MG63 (cell line): ENCODE measurements at places on chromosomes 12 and 14.

- no peak for DNase-seq
Observed at GRCh38 chr12:88181881-88182280, 39.8 kb downstream of the TMTC3 start.

DNA sequence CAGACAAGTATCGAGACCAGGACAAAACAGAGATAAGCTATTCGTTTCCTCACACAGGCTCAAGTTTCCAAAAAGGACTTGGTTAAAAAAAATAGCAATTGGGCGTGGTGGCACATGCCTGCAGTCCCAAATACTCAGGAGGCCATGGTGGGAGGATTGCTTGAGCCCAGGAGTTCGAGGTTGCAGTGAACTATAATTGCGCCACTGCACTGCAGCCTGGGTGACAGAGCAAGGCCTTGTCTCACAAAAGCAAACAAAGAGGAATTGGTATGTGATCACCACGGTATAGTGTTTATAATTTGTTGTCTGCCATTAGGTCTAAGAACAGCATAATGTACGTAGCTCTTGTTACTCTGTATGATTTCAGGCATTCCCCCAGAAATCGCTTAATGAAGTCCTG, 175.3 kb downstream of the DERA start:
- DNase-seq: no peak

GRCh38 chr14:54784657-54785056, 118.0 kb downstream of the GCH1 start:
- DNase-seq: no peak

GRCh38 chr12:128137140-128137539, 129.8 kb upstream of the TMEM132C start:
- no peak for DNase-seq

GRCh38 chr14:23562822-23563472, 4.6 kb downstream of the AP1G2 start:
- peak; percentile 20 for DNase-seq

- no peak for DNase-seq
Observed at GRCh38 chr14:102351023-102351422, 11.7 kb downstream of the CINP start.

DNA sequence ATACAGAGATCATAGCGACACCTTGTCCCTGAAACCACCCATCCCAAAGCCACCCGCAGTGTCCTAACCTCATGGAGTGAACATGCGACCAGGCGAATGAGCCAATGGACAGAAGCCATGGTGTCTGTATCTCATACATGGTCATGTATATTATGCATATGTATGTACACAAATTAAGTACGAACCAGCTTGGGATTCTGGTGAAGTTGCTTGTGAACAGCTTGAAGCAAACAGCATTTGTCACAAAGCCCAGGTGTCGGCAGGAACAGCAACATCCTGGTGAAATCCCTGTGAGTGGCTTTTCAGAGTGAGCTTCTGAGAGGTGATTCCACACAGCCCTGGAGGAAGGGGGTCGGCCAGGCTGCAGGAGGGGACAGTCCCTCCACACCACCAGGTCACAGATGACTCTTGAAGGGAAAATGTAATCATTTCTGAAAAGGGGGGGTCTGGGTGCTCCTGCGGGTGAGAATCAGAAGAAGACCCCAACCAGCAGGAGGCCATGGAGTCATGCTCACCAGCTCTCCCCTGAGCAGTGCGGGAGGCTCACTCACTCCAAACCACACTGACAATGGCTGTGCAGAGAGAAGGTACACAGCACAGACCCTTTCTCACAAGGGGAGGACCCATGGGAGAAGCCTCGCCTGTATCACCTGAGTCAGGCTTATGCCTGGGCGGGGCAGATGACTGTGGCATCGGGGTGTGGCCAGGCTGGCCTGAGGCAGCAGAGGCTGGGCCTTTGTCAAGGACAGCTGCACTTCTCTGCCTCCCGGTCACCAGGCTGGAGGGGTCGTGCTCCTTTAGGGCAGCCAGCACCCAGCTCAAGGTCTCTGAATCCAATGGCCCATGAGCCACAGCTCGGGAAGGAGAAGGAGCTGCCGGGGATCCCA, 14.3 kb downstream of the CHGA start:
- DNase-seq: no peak

DNA sequence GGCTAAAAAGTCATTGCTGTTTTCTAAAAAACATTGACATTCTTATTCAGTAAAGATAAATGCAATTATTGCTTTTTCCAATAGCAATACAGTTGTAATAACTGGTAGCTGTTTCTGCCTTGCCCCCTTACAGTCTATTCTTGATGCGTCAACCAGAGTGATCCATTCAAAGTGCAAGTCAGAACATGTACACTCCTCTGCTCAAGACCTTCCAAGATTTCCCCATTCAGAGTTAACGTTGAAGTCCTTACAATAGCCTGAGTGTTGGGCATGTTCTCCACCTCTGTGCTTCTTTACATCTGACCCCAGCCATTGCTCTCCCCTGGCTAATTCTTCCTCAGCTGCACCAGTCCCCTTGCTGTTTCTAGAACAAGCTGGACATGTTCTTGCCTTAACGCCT, 24.3 kb downstream of the VRK1 start:
- DNase-seq: no peak

GRCh38 chr12:26868447-26869103, 35.6 kb upstream of the ITPR2 start:
- DNase-seq: no peak

DNA sequence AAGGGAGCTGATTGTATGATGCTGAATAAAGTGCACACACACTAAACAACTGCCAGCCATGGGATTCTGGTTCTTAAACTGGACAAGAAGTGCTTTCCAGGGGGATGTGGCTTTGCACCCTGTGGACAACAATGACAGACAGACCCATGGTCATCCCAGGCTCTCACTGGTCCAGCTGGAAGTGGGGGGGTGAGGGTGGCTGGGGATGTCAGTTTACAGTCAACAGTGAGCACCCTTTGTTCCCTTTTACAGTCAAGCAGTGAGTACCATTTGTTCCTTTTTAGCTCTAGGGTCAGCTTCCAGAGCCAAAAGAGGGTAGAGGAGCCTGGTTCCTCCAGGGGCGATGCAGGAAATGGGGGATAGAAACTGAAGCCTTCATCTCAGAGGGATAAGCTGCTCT, 100.7 kb downstream of the SMOC1 start:
- DNase-seq: no peak

DNA sequence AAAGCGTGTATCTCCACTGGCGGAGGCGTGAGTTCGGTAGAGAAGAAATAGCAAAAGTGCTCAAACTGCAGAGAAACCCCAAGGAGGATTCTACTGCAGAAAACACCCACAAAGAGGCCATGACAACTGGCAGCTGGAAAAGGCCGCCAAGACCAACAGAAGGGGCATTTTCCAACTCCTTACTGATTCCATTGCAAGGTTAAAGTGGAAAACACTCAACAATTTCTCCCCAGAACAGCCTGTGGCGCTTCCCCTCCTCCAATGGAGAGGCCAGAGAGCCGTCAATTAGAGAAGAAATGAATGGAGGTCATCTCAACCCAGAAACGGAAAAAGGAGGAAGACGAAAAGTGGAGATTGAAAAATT, 618 bp upstream of the ANKRD52 start:
- DNase-seq: no peak

DNA sequence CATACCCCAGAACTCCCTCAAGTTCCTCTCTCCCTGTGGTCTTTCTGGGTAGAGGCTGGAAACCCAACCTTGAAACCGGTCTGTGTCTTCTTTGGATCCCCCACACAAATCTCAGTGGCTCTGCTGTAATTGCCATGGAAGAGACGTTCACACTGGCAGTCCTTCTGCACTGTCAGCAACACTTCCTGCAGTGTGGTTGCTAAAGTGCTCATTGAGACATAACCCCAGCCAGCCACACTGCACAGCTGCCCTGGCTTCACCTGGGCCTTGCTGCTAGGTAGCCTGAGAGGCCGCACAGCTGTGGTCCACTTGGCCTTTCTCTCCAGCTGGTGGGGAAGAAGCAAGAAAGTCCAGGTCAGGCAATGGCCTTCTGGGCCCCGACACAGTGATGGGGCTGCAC, 2.4 kb downstream of the GZMH start:
- DNase-seq: no peak

DNA sequence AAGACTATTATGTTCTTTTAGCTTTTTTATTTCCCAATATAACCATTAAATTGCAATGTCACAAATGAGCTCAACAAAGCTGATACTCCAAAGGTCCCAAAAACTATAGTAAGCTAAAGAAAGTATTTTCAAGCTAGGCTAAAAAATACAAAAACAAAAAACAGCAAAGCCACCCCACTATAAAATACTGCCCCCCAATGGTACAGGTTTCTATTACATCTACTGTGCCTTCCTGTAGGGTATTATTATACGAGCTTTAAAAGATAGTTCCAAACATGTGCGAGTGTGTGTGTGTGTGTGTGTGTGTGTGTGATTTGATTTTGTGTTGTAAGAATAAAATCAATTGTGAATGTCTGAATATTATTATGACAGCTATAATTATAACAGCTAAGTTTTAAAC, 1.1 kb downstream of the IFNG start:
- no peak for DNase-seq

- no peak for DNase-seq
Observed at GRCh38 chr14:21735639-21736307, 62.2 kb upstream of the OR4E1 start.

- no peak for DNase-seq
Observed at GRCh38 chr12:27524494-27524835, 459 bp downstream of the PPFIBP1 start.

GRCh38 chr14:23559010-23559925, 3.2 kb downstream of the THTPA start:
- DNase-seq: peak; percentile 35

- peak; percentile 53 for DNase-seq
Observed at GRCh38 chr12:74021937-74022336, 515.7 kb upstream of the ATXN7L3B start.

GRCh38 chr12:6824901-6825381, 3.3 kb upstream of the P3H3 start:
- peak; percentile 26 for DNase-seq

DNA sequence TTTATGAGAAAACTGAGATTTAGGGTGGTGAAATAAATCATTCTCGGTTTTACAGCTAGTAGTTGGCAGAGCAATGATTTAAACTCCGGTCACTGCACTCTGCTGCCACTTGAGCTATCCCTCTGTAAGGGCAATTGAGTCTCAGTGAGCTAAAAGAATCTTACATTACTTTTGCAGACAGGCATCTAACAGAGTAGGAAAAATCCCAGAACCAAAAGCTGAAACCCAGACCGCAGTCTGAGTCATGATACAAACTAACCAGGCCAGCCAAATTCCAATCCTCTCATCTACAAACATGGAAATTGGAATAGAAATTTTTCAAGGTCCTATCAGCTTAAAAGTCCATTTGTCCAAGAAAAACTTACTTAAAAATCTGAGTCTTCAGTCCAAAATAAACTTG, 73.7 kb downstream of the ANKS1B start:
- DNase-seq: peak; percentile 74

DNA sequence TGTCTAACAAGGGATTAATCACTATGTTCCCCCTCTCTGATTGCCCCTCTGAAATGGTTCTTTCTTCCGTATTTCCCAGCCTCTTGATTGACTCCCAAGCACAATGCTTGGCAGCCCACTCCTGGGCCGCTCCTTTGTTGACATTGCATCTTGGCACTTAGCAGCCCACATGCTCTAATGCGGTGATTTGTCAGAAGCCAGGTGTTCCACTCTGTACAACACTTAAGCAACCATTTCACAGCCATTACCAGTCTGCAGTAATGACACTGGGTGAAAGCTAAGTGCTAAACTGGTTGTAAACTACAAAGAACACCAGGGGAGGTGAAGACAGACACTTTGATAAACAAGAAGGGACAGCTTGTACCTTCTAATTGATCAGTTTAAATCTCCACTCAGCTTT, 353.5 kb downstream of the TMEM132D start:
- no peak for DNase-seq

DNA sequence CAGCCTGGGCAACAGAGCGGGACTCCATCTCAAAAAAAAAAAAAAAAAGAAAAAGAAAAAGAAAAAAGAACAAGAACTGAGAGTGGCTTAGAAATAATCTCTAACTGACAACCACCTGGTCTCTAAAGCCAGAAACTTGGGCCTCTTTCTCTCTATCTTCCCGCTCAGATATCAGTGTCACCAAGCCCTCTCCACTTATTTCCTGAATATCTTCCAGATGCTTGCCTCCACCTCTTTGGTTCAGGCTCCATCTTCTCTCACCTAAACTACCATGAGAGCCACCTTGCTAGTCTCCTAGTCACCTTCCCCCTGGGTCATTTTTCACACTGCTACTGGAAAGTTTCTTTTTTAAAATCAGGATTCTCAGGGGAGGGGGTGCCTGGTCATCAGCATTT, 1.8 kb upstream of the TM9SF1 start:
- no peak for DNase-seq

DNA sequence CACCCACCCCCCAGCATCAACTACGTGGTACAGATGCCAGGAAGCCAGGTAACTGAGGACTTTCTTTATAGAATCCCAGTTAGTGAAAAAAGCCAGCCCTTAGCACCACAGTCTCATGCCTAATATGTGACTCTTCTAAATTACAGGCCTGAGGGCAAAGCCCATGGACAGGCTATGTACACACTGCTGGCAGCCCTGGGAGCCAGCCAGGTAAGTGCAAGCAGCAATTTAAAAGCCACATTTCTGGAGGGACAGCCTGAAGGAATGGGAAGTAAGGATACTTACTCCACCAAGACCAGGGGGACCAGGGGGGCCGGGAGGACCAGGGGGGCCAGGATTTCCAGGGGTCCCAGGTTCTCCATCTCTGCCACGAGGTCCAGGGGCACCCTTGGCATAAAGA, 7.0 kb downstream of the COL2A1 start:
- no peak for DNase-seq
